Endothelial cell (in vitro differentiated cells): ENCODE measurements at places on chromosomes 4 and X. TPM values are rescaled to one million over a fixed set of nuclear protein-coding genes. Genes with fewer than 3 reads are reported as not detected.

- H3K27me3 ChIP-seq = peaks cover 5% of the 10 kb centered on the region
- peaks cover 39% of the 10 kb centered on the region for H3K36me3 ChIP-seq
- H3K27ac ChIP-seq = peak overlapping the region; percentile 74
- H3K4me3 ChIP-seq = no peak overlapping the region
- no peak for DNase-seq
These were observed 98.8 kb downstream of the CDS1 start for GRCh38 chr4:84681486-84682274.

DNA sequence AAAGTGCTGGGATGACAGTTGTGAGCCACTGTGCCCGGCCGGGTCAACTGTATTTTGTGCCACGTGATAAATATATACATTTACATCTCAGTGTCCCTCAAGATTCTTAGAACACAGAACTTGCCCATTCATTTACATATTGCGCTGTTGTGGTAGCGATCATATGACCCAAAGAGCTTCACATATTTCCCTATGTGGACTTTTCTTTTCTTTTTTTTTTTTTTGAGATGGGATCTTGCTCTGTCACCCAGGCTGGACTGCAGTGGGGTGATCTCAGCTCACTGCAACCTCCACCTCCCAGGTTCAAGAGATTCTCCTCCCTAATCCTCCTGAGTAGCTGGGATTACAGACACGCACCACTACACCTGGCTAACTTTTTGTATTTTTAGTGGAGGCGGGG, 180.7 kb downstream of the DHRSX start:
- H3K36me3 ChIP-seq = peaks cover 5% of the 10 kb centered on the region
- H3K27ac ChIP-seq = no peak overlapping the region
- no peak overlapping the region for H3K4me3 ChIP-seq
- peaks cover 3% of the 10 kb centered on the region for H3K27me3 ChIP-seq
- DNase-seq = no peak
- H3K4me1 ChIP-seq = no peaks in the 10 kb centered on the region

DNA sequence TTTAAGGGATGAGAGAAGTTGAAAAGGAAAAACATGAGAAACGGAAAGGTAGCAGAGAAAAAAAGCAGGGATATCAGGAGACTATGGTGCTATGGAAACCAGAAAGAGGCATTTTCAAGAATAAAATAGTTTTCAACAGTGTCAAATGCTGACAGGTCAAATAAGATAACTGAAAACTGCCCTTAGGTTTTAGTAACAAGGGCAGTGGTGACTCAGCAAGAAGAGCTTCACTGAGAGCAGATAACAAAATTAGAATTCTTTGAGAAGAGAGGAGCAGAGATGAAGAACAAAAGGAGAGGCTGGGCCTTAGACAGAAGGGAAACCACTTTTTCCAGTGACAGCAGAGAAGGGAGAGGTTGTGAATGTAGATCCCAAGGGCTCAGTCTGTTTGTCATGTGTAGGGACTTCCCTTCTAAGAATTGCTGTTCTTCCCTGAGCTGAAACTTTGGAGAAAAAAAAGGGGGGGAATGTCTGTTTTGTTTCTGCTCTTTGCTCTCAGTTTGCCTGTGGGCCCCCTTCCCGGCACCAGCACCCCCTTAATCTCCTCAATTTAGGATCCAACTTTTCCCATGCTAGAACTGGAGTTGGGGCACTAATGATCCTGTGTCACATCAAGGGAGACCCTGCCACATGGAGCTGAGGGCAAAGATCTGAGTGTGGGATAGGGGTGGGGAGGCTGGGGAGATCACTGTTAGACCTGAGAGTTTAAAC, 26.8 kb upstream of the MAGEA10 start:
- peaks cover 3% of the 10 kb centered on the region for H3K27me3 ChIP-seq
- no peak overlapping the region for H3K27ac ChIP-seq
- no peaks in the 10 kb centered on the region for H3K36me3 ChIP-seq
- H3K4me3 ChIP-seq = no peak overlapping the region
- no peaks in the 10 kb centered on the region for H3K4me1 ChIP-seq

DNA sequence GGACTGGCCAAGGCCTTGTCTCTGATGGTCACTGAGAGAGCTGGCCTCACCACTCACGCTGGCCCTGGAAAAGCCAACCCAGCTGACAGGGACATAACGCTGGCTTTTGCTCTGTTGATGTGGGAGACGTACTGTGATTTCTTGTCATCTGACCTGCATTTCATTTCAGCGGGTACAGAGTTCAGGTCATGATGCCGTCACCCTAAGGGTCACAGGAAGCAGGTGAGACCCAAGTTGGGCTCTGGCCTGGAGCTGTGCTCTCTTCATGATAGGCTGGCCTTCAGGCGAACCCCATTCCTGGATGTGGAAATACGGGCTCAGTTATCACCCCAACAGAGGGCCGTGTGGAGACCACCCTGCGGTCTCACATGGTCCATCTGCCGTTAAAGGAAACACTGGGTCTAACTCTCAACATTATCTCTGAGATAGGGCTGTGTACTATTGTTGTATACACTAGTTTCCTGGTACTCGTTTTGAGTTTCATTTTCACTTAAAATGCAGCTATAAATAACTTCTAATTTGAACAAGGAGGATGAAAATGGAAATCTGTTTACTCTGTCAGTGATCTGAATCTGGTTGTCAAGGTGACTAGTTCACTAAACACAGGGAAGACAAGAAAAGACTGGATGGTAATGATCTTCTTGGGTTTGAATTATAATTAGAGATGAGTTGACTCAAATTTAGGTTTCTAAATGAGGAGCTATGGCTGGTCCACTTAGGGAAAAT, 89.1 kb downstream of the TBC1D9 start:
- H3K4me1 ChIP-seq = peaks cover 5% of the 10 kb centered on the region
- peaks cover 2% of the 10 kb centered on the region for H3K27me3 ChIP-seq
- H3K36me3 ChIP-seq = peaks cover 38% of the 10 kb centered on the region
- H3K4me3 ChIP-seq = no peak overlapping the region
- DNase-seq = no peak

- H3K27ac ChIP-seq = no peak overlapping the region
- no peak overlapping the region for H3K4me3 ChIP-seq
- no peaks in the 10 kb centered on the region for H3K4me1 ChIP-seq
- H3K27me3 ChIP-seq = no peaks in the 10 kb centered on the region
These were observed 119.1 kb downstream of the RTL9 start for GRCh38 chrX:110477593-110478228.

DNA sequence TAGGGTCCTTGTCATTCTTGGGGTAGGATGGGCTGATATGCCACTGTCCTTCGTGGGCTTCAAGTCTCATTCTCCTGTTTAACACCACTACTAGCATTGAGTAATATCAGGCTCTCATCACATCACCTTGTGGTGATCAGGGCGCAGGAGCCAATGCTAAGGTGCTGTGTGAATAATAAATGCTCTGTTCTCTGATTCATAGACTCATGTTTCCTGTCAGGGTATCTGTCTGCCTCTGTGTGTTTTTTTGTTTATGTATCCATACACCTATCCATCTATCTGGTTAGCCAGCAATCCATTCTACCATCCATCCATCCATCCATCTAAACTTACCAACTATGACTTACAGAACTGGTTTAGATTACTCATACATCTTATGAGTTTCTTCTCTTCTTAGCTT, 525.1 kb upstream of the ATOH1 start:
- H3K4me1 ChIP-seq = peaks cover 11% of the 10 kb centered on the region
- DNase-seq = no peak
- no peak overlapping the region for H3K27ac ChIP-seq
- H3K27me3 ChIP-seq = no peaks in the 10 kb centered on the region

DNA sequence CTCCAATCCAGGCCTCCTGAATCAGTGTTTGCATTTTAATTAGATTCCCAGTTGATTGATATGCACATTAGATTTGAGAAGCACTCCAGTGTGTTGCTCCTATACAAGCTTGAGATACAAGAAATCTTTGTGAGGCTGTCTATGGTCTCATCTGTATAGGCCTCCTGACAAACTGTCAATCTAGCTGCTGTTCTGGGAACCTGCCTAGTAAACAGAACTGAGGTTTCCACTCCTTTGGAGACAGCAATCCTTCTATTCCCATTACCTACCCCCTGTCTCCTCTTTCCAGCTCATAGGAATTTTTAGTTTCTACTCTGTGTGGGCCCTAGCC, 306.1 kb upstream of the EMCN start:
- no peak for DNase-seq
- H3K4me3 ChIP-seq = no peak overlapping the region
- H3K4me1 ChIP-seq = no peaks in the 10 kb centered on the region
- H3K27me3 ChIP-seq = no peaks in the 10 kb centered on the region
- no peak overlapping the region for H3K27ac ChIP-seq
- no peaks in the 10 kb centered on the region for H3K36me3 ChIP-seq

The STPG2 gene
- total RNA-seq = 2.5 TPM

The OTC gene
- not detected for total RNA-seq
